Large intestine (tissue), 12 donors: ENCODE measurements at places on chromosomes 2 and 18. TPM values are rescaled to one million over a fixed set of nuclear protein-coding genes. Genes with fewer than 3 reads are reported as not detected.

DNA sequence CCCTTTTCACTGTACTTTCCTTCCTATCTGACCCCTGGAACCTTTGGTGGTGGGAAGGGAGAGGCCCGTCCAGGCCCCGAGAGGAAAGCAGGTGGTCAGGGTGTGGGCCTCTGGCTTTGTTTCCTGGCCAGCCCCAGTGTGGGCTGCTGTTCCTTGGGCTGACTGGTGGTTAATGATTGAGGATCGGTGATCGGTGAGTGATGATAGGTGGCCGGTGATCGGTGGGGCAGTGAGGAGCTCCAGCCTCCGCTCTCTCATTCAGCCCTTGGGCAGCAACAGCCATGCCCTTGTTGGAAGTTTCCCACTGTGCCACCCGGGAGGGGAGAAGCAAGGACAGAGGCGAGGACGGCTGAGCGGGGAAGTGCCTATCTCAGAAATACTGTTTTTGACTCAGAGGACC lies 7.3 kb downstream of the ACKR3 start:
- H3K4me3 ChIP-seq = no peak overlapping the region
- peaks cover 63% of the 10 kb centered on the region for H3K36me3 ChIP-seq
- no peaks in the 10 kb centered on the region for H3K27me3 ChIP-seq
- peak overlapping the region; percentile 56 for H3K27ac ChIP-seq
- no peak for DNase-seq
- H3K4me1 ChIP-seq = peaks cover 56% of the 10 kb centered on the region

GRCh38 chr2:160375802-160376469 lies 117.7 kb downstream of the RBMS1 start:
- no peaks in the 10 kb centered on the region for H3K36me3 ChIP-seq
- H3K4me3 ChIP-seq = no peak overlapping the region
- no peak for DNase-seq
- no peak overlapping the region for H3K27ac ChIP-seq
- H3K27me3 ChIP-seq = no peaks in the 10 kb centered on the region
- no peaks in the 10 kb centered on the region for H3K4me1 ChIP-seq

GRCh38 chr18:40413160-40413559 lies 1541.9 kb upstream of the PIK3C3 start:
- no peaks in the 10 kb centered on the region for H3K4me1 ChIP-seq
- no peak overlapping the region for H3K27ac ChIP-seq
- no peak overlapping the region for H3K4me3 ChIP-seq
- DNase-seq = peak; percentile 5
- H3K36me3 ChIP-seq = no peaks in the 10 kb centered on the region

- no peak overlapping the region for H3K27ac ChIP-seq
- H3K4me3 ChIP-seq = no peak overlapping the region
- DNase-seq = no peak
- H3K4me1 ChIP-seq = no peaks in the 10 kb centered on the region
Observed at GRCh38 chr2:85866165-85866659, 22.6 kb downstream of the ST3GAL5 start.

- H3K4me1 ChIP-seq = peaks cover 2% of the 10 kb centered on the region
- no peak overlapping the region for H3K27ac ChIP-seq
- peaks cover 64% of the 10 kb centered on the region for H3K27me3 ChIP-seq
- no peaks in the 10 kb centered on the region for H3K36me3 ChIP-seq
Observed at GRCh38 chr18:79388043-79388442, 7.7 kb upstream of the NFATC1 start.

DNA sequence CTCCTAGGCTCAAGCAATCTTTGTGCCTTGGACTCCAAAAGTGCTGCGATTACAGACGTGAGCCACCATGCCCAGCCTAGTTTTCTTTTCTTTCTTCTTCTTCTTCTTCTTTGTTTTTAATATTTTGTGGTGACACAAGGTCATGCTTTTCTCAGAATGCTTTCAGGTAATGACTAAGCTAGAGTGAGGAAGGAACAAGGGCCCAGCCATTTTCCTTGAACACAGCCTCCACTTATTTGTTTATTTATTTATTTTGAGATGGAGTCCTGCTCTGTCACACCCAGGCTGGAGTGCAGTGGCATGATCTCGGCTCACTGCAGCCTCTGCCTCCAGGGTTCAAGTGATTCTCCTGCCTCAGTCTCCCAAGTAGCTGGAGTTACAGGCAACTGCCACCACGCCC lies 74.3 kb upstream of the ST3GAL5 start:
- H3K36me3 ChIP-seq = no peaks in the 10 kb centered on the region
- no peak overlapping the region for H3K27ac ChIP-seq
- no peaks in the 10 kb centered on the region for H3K27me3 ChIP-seq

GRCh38 chr2:30394096-30394495 lies 53.0 kb upstream of the LCLAT1 start:
- no peak for DNase-seq
- H3K36me3 ChIP-seq = no peaks in the 10 kb centered on the region
- peak overlapping the region; percentile 4 for H3K27ac ChIP-seq

DNA sequence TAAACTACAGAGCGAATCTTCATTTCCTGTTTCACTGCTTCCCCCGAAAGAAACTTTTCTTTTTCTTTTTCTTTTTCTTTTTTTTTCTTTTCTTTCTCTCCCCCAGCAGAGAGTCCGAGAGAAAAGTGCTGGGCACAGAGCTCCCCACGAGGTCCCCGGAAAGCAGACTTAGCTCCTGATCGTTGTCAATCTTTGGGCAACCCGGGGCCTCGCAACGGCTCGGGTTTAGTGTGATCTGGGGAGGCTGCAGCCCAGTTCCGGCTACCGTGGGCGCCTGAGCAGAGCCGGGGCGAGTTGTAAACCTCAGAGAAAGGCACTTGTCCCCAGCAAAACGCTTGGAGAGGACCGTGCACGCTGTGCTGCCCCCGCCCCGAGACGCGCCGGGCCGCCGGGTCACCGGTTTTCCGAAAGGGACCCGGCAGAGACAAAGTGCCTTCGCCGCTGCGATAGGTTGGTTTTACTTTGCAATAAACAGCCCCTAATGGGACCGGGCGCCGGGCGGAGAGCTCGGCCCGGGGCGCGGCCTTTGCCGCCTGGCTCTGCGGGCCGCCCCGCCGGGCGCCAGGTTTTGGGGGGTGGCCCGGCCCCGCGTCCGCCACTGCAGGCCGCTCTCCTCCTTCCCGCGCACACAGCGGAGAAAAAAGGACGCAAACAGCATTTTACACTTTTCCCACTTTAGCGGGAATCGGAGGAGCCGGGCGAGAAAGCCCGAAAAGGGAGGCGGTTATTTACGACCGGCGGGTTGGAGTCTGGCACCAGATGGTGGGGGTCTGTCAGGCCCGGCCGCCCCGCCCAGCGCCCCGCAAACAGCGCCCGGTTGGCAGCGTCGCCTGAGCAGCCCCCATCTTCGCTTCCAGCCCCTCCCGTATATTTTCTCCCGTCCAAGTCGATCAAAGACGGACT lies 136.0 kb downstream of the INSIG2 start:
- H3K27ac ChIP-seq = no peak overlapping the region
- peaks cover 78% of the 10 kb centered on the region for H3K27me3 ChIP-seq
- peak; percentile 50 for DNase-seq
- no peaks in the 10 kb centered on the region for H3K36me3 ChIP-seq
- H3K4me3 ChIP-seq = peak overlapping the region; percentile 14

DNA sequence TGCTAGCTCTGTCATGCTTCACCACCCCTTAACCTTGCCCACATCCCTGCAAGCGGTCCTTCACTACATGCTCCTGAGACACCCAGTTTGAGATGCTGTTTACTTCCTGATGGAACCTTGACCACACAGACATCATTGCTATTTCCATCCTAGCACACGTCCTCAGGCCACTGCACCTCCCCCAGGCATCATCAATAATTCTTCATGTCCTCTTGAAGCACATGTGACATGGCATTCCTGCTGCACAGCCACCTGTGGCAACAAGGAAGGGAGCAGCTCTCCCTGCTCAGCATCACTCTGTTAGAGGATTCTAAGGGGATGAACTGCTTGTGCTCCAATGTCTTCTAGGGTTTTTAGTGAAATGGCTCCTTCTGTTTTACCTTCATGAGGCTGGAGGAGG lies 26.1 kb upstream of the ST3GAL5 start:
- no peaks in the 10 kb centered on the region for H3K4me1 ChIP-seq
- H3K36me3 ChIP-seq = no peaks in the 10 kb centered on the region
- no peak for DNase-seq
- H3K4me3 ChIP-seq = no peak overlapping the region

GRCh38 chr2:58466804-58467203 lies 225.7 kb upstream of the FANCL start:
- H3K27ac ChIP-seq = no peak overlapping the region
- H3K27me3 ChIP-seq = no peaks in the 10 kb centered on the region
- no peak overlapping the region for H3K4me3 ChIP-seq
- no peaks in the 10 kb centered on the region for H3K4me1 ChIP-seq
- no peak for DNase-seq

DNA sequence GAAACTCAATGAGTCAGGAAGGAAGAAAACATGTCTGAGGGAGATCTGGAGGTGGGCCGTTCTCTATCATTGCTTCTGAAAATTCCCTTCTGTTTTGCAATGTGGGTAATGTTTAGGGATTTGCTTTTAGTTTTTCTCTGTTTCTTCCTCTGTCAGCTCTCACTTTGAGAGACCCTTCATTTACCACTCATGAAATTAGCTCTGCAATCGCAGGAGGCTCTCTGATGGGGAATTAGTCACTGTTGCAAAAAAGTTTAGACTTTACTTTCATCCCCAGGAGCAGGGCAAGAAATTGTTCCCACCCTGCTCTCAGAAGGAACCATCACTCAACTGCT lies 80.0 kb upstream of the MAP4K3 start:
- H3K4me3 ChIP-seq = no peak overlapping the region
- H3K36me3 ChIP-seq = no peaks in the 10 kb centered on the region
- H3K27me3 ChIP-seq = no peaks in the 10 kb centered on the region
- no peak for DNase-seq
- no peak overlapping the region for H3K27ac ChIP-seq

- H3K4me1 ChIP-seq = no peaks in the 10 kb centered on the region
- H3K4me3 ChIP-seq = no peak overlapping the region
- no peak for DNase-seq
- H3K27me3 ChIP-seq = no peaks in the 10 kb centered on the region
- no peak overlapping the region for H3K27ac ChIP-seq
Observed at GRCh38 chr2:191206613-191207471, 38.4 kb upstream of the MYO1B start.

GRCh38 chr2:193695367-193695766 lies 1500.6 kb upstream of the TMEFF2 start:
- no peak for DNase-seq
- no peaks in the 10 kb centered on the region for H3K27me3 ChIP-seq
- H3K36me3 ChIP-seq = no peaks in the 10 kb centered on the region
- no peak overlapping the region for H3K4me3 ChIP-seq
- no peaks in the 10 kb centered on the region for H3K4me1 ChIP-seq

GRCh38 chr2:159054032-159054334 lies 85.5 kb downstream of the TANC1 start:
- H3K4me1 ChIP-seq = no peaks in the 10 kb centered on the region
- H3K27ac ChIP-seq = no peak overlapping the region
- no peak overlapping the region for H3K4me3 ChIP-seq
- DNase-seq = no peak
- no peaks in the 10 kb centered on the region for H3K27me3 ChIP-seq

GRCh38 chr18:32730620-32731091 lies 42.2 kb downstream of the KLHL14 start:
- DNase-seq = no peak
- no peak overlapping the region for H3K27ac ChIP-seq
- no peaks in the 10 kb centered on the region for H3K36me3 ChIP-seq
- no peaks in the 10 kb centered on the region for H3K27me3 ChIP-seq
- H3K4me1 ChIP-seq = no peaks in the 10 kb centered on the region

DNA sequence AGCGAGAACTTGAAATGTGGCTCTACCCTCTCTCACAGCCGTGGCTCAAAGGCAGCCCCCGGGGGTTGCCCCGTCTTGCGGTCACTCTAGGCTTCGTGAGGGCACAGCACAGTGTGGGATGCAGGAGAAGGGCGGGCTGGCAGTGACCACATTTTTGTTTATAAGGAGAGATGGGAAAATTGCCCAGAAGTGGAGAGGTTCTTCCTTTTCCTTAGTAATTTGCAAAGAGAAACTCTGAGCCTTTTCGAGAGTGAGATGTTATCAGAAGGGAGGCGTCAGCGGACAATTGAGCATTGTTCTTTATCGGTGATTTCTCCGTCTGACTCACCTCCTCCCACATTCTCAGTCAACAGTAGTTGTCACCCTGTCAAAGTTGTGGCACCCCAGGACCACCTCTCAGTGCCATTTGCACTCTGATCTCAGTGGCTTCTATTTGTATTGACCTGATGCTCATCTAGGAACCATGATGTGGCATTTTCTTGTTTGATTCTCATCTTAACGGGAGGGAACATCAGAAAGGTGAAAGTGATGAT lies 89.6 kb downstream of the ACAA2 start:
- DNase-seq = peak; percentile 53
- H3K36me3 ChIP-seq = no peaks in the 10 kb centered on the region
- no peak overlapping the region for H3K4me3 ChIP-seq
- H3K27me3 ChIP-seq = no peaks in the 10 kb centered on the region

DNA sequence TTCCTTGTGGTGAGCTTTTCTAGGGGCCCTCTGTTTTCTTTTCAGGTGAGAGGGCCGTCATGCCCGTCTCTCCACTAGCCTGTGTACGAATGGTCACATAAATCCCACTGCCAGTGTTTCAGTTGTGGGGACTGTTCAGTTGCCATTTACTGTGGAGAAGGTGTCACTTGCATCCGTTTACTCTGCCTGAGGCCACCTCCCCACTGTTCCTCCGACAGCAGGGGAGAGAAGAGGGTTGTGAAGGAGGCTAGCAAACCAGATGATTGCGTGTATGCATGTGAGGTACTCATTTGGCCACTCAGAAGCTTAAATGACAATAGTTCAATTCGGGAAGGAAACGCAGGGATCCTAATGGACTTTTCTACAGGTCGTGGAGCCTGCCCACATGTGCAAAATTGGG lies 3.3 kb downstream of the MTCL1 start:
- peaks cover 23% of the 10 kb centered on the region for H3K27me3 ChIP-seq
- no peaks in the 10 kb centered on the region for H3K36me3 ChIP-seq
- H3K4me3 ChIP-seq = peak overlapping the region; percentile 21
- H3K27ac ChIP-seq = no peak overlapping the region
- peaks cover 19% of the 10 kb centered on the region for H3K4me1 ChIP-seq
- no peak for DNase-seq

The C18orf54 gene
- polyA plus RNA-seq = 3.6 TPM

The MORN2 gene
- polyA plus RNA-seq = 16.6 TPM

The RTTN gene
- polyA plus RNA-seq = 8.6 TPM

The TGFA gene
- 8.4 TPM for polyA plus RNA-seq

The ASPRV1 gene
- 1.5 TPM for polyA plus RNA-seq

The RAB27B gene
- polyA plus RNA-seq = 9.6 TPM

The FAM210A gene
- polyA plus RNA-seq = 16.7 TPM

The EHD3 gene
- polyA plus RNA-seq = 3.9 TPM

The OSBPL6 gene
- 4.6 TPM for polyA plus RNA-seq

The MTCL1 gene
- polyA plus RNA-seq = 24.0 TPM

The OR6B2 gene
- polyA plus RNA-seq = not detected

The CNDP2 gene
- polyA plus RNA-seq = 300 TPM

The C1D gene
- 42.1 TPM for polyA plus RNA-seq

The ABCB11 gene
- 5.3 TPM for polyA plus RNA-seq
